Activated naive CD4-positive, alpha-beta T cell (primary cell): ENCODE measurements at places on chromosomes 4 and X.

DNA sequence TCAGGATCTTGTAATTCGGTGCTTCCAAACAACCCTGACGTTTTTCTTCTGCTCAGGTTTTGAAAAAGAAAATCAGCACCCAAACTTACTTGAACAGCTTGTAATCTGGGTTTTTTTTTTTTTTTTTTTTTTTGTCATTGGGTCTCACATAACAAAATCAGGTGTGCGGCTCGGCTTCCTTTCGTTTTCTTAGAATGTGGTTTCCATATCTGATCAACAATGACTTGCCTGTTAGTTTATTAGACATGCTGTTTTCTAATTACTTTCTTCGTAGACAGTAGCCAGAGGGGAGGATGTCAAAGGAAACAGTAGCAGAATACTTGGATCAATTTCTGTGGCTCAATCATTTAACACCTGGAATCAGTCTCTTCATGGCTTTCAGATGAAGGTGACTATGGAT lies 890 bp upstream of the FREM3 start:
- DNase-seq: no peak

DNA sequence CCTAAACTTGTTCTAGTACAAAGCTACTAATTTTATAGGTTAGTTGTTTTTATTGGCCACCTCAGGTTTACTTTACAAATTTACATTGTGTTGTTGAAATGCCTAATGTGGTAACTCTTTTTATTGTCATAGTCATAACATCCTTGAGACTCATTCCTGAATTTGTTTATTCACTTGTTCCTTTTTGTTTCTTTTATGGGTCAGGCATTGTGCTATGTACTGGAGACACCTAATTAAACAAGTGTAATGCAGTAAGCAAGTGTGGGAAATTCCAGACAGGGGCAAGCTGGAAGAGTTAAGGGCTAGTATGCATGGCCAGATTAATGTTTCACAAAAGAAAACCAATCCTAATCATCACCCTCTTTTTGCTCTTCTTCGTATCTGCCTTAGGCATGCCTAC lies 30.5 kb upstream of the TTC29 start:
- no peak for DNase-seq

- no peak for DNase-seq
These were observed 184.1 kb downstream of the CBR4 start for GRCh38 chr4:168825975-168826374.

DNA sequence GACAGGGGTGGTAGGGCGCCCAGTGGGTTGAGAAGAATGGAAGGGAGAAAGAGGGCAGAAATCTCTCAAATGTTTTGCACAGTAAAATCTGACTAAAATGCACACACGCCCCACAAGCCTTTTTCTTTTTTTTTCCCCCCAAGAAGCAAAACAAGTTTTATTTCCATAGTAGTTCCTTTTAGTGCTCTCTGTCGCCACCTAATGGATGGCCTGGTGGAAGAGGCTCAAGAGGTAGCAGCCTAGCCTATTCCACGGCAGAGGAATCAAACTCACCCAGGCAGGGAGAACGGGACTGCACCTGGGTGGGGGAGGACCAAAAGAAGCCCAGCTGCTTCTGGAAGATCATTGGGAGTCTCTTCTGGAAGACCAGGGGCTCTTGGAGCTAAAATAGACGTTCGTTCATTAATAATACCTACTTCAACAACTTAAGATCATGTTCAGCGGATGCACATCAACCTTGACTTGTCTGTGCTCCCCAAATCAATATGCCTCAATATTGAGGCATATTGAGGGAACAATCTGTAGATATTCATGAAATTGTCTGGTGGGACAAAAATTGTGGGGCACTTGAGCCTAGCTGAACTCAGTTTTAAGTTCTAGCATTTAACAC lies 31.6 kb upstream of the IRAK1 start:
- peak; percentile 44 for DNase-seq

- no peak for DNase-seq
These were observed 112.0 kb upstream of the MAGEB18 start for GRCh38 chrX:26026179-26026578.

DNA sequence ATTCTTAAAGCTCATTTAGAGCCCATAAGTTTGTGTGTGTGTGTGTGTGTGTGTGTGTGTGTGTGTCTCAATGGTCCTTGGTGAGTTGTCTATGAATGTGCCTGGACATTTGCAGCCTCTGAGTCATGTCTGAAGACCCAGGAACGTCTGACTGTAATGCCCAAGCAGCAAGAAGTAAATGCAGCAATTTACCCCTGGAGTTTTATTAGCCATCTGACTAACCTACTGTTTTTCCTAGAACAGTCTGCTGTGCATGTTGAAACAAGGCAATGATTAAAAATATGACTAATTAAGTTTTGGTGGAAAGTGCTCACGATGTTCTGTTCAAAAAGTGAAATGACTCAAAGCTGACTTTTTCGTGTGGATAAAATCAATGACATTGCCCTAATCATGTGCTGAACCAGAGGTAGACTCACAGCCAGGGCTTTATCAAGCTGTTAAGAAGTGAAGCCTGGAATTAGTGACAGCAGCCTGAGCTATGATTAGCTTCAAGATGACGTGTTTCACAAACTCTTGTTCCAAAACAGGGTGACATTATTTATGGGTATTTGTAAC lies 201.6 kb downstream of the CPE start:
- DNase-seq: no peak
